ENCODE measurements at places on chromosomes 3 and 15.

GRCh38 chr15:74337146-74337545 is 30.3 kb downstream of the CYP11A1 start:
- no peak for DNase-seq

GRCh38 chr15:70198441-70199123 is 100.9 kb upstream of the TLE3 start:
- DNase-seq: no peak

DNA sequence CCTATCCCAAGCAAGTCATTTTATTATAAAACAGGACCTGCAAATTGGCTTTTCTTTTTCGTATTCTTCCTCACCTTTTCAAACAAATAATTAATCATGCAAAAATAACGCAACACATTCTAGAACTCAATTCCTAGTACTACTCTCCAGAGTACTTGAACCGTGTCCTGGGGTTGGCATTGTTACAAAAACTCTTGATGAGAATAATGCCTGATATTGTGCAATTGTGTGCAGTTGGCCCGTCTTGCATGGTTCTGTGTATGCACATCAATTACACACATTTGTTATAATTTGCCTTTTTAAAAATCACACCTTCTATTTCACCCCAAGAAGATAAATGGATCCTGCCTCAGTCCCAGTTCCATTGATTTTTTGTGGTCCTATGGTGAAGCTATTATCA is 205.4 kb downstream of the EPHB1 start:
- DNase-seq: no peak

DNA sequence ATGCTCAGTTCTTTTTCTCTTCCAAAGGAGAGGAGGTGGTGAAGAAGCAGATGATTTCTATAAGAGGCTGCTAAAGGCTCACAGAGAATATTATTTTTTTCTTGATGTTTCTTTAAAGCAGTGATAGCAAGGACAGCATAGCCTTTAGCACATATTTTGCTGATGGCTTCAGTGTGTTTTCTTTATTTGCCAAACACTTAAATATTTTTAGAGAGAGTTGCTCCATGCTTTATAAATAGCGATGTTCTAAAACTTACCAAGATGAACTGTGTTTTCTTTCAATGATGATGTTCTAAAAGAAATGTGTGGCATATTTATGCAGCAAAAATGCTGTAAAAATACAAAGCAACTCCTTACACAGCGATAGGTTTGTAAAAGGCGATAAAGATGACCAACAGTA is 11.8 kb upstream of the KCNAB1 start:
- no peak for DNase-seq

GRCh38 chr3:36075491-36075890 is 304.8 kb upstream of the STAC start:
- DNase-seq: no peak

GRCh38 chr3:154188846-154189245 is 67.7 kb downstream of the ARHGEF26 start:
- DNase-seq: no peak

DNA sequence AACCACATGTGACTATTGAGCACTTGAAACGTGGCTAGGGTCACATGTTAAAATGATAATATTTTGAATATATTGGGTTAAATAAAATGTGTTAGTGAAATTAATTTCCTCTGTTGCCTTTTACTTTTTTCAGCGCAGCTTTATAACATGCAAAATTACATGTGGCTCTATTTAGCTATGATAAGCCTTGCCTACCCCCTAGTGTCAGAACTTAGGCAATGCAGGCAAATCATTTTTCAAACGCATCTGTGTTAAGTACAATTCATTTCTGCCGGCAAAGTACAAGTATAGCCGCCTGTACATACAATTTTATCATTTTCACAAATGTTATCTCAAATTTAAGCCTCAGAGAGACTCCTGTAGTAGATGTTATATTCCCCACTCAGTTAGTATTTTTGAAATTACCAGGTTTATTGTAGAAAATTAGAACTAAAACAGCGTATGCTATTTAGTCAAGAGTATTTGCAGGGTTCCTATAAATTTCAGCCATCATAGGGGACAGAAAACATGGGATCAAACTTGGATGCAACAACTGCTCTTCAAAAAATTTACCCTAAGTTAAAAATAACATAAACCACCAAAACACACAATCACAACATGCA is 56.1 kb downstream of the TAFA4 start:
- no peak for DNase-seq

DNA sequence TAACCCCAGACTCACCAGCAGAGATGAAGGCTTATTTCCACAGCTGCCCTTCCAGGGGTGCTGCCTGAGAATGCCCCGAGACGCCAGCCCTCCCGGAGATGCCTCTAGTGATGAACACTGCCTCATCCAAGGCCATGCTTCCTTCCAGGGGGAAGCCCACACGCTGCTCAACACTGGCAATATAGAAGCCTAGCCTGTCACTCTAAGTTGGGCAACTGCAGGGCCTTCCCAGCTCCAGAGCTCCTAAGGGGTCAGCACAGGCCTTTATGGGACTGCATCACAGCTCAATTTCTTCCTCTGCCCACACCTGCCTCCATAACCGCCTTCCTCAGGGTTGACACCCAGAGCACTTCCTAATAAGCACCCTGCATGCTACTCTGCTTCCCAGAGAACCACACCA is 217.7 kb downstream of the ABHD5 start:
- DNase-seq: no peak

- DNase-seq: no peak
These were observed 24.4 kb downstream of the CNOT10 start for GRCh38 chr3:32709346-32709745.

DNA sequence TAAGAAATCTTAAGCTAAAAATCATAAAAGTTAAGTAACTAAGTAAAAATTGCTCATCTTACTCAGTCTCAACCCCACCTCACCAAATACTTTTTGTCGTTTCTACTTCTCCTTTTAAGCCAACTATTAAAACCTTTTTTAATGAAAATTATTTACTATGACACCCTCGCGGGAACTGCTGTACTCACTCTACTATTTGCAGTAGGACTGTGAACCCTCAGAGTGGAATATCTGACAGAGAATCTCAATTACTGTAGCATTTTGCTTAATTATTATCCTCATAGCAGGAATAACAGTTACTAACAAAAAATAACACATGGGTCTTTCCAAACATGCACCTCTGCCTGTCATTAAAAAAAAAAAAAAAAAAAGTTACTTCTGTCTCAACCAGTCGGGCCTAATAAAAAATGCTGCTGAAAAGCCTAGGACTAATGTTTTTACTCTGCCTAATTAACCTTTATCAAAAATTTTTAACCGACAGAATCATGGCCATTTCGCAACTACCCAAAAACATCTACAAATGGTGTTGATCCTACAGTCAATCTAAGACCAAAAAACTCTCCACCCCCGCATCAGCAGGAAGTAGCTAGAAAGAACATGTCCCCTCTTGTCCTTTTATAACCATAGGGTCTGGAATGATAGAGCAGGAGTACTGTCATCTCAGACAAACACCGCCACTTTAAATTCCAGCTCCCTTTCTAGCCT is 10.2 kb downstream of the ALDH1L1 start:
- no peak for DNase-seq

DNA sequence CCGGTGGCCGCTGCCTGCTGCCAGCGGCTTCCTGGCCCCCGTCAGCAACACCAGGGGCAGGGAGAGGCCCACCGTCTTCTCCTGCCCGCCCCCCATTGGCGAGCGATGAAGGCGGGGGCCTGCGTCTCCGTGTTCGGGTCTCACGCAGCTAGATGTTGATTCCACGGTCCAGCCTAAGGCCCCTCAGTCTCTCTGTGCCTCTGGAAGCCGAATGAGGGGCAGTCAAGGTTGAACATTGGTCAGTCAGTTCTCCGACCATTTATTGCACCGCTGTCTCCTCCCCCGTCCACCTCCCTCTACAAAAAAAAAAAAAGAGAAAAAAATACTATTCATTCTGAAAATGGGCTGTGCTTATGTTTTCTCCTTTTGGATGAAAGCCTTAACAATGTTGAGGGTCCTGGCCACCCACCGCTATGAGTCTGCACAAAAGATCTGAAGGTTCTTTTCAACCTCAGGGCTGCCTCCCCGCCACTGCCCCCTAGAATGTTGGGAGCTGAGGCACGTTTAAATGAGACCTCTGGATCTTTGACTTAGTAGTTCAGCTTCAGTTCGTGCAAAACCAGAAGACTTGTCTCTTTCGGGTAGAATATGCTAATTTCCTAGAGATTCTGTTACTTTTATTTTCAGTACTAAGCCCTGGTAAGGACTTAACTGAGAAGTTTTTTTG is 736 bp downstream of the IREB2 start:
- DNase-seq: no peak

DNA sequence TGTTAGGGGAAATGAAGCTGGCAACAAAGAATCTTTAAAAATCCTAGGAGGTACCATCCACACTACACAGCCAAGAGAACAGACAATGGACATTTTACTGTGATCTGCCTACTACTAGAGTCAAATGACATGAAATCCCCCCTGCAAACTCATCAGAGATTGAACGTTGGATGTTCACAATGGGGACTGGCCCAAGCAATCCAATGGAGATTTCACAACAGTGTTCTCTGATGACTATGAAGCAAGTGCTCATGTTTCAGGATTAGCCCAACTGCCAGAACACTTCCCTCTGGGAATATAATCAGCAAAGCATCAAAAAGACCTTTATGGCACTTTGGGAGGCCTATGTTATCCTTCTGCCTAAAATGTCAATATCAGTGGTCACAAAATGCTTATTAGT is 97.8 kb downstream of the IGSF11 start:
- DNase-seq: no peak

DNA sequence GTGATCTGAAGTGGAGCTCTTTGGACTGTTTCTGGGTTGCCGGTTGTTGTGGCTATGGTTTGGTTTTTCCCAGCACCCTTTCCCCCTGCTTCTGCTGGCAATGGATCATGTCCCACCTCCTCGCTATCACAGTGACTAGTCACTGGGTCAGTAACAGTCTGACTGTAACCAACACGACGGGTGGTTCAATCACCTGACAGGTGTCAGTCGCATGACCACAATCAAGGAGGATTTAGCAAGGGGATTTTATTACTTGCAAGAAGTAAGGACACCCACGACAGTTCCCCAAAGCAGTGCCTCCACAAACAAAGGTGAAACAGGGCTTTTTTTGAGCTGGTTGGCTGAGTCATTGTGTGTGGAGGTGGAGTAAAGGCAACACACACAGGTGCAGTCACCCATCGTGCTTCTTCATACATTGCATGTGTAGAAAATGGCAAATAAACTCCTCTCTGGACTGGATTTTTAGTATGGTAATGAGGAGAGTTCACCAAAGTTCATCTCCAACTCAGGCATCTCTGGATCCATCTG is 58.8 kb upstream of the FAM3D start:
- DNase-seq: no peak

DNA sequence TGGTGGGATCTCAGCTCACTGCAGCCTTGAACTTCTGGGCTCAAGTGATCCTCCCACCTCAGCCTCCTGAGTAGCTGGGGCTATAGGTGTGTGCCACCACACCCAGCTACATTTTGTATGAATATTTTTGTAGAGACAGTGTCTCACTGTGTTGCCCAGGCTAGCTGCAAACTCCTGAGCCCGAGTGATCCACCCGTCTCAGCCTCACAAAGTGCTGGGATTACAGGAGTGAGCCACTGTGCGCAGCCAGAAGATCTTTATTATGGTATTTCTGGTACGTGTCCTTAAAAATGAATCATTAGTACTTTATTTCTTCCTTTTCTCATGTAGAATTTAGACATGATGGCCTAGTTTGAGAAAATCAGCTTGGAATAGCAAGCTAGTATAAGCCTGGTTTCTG is 153.3 kb downstream of the BCHE start:
- no peak for DNase-seq

DNA sequence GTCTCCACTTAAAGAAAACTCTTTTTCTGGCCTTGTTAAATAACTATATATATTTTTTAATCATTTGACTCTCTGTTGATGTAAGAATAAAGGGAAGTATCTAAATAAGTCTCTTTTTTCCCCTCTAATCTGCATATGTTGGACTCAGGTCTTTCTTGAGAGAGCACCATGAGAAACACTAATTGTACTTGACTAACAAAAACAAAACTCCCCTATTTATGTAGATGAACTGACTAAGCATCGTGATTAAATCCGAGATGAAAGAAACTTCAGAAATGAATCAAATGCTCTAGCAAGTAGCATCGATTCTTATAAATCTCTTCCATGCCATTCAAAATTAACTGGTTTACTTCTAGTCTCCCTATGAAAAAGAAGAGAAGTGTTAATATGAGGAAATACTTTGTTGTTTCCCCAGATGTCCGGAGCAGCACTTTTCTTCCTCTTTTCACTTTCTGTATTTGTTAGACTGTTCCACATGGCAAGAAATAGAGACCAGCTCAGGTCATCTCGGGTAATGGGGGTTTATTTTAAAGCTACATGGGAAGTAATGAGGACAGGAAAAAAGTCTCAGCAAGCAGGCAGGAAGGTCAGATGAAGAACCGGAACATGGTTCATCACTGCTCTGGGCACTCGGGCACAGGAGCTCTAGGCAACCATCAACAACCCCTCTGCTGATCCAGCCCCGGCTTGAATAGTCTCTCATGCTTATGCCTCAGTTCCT is 288.3 kb downstream of the CNTN6 start:
- DNase-seq: no peak

GRCh38 chr3:170355738-170356595 is 1.5 kb upstream of the SKIL start:
- no peak for DNase-seq

- DNase-seq: no peak
These were observed 204.6 kb downstream of the OPA1 start for GRCh38 chr3:193797566-193797965.

DNA sequence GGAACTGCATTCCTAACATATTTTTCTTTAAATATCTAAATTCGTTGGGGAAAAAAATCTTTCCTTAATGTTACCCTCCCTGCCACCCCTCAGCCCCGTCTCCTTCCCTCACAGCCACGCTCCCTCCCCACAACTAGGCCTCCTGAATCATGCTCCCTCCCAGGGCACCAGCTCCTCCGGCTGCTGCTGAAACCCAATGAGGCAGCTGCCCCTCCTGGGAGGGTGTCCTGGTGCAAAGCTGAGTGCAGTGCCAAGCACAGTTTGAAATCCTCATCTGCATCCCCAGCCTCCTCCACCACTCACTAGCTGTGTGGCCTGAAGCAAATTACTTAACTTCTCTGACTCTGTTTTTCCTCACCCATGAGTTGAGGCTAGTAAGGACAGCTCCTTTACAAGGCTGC is 2.7 kb upstream of the NR2E3 start:
- DNase-seq: no peak

DNA sequence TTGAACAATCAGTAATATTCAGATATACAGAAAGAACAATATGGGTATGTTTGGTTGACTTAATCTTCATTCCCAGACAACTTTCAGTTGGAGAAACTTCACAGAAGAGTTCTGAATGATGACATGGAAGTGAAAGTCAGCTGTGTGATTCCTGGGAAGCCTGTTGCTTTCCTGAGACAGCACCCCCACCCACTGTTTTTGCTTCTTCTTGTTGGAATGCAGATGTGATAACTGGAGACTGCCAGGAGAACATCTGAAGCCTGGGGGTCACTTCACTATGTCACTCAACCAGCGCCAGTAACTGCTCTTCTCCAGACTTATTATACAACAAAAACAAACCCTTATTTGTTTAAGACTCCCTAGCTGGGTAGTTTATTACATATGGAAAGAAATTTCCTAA is 599.4 kb downstream of the ZIC1 start:
- no peak for DNase-seq

- no peak for DNase-seq
These were observed 1693.9 kb downstream of the SI start for GRCh38 chr3:163384383-163384782.

GRCh38 chr3:31116651-31117050 is 222.2 kb upstream of the GADL1 start:
- DNase-seq: no peak
